ENCODE measurements at places on chromosomes 1 and 21. TPM values are rescaled to one million over a fixed set of nuclear protein-coding genes. Genes with fewer than 3 reads are reported as not detected.

DNA sequence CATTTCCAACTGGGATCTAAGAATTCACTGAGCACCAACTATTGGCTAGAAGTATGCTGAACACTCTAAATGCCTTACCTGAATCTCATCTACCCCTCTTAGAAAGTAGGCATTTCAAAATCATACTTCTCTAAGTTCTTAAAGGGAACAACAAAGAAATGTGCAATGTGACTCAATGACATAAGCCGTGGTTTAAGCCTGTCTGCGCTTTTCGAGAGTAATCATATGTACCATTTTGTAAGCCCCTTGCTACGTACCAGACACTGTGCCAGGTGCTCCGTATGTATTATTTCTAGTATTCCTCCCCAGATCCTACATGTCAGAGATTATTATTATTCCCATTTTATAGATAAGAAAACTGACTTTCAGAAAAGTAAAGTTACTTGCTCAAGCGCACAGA is 454.2 kb downstream of the SETD4 start:
- H3K27me3 ChIP-seq, result no peaks in the 10 kb centered on the region
- no peak overlapping the region for H3K27ac ChIP-seq
- no peaks in the 10 kb centered on the region for H3K4me1 ChIP-seq
- H3K36me3 ChIP-seq, result no peaks in the 10 kb centered on the region
- H3K4me3 ChIP-seq, result no peak overlapping the region
- no peak for DNase-seq

- H3K4me3 ChIP-seq, result no peak overlapping the region
- no peak overlapping the region for H3K27ac ChIP-seq
- no peaks in the 10 kb centered on the region for H3K36me3 ChIP-seq
- peaks cover 8% of the 10 kb centered on the region for H3K27me3 ChIP-seq
- DNase-seq, result no peak
Measured at GRCh38 chr1:158357441-158357840, 3.7 kb downstream of the CD1E start.

The TSPAN1 gene
- not detected for total RNA-seq

The RNU1-3 gene
- 2,148 TPM for total RNA-seq

DNA sequence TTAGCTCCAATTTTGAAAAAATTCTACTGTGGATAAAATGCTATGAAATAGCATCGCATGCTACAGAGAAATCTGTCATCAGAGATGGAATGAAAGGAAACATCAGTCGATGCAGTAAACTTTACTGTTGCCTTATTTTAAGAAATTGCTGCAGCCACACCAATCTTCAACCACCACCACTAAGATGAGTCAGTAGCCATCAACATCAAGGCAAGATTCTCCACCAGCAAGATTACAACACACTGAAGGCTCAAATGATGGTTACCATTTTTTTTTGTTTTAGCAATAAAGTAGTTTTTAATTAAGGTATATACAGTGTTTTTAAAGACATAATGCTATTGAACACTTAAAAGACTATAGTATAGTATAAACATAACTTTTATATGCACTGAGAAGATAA is 95.6 kb upstream of the JUN start:
- DNase-seq, result no peak
- peaks cover 9% of the 10 kb centered on the region for H3K4me1 ChIP-seq
- H3K36me3 ChIP-seq, result no peaks in the 10 kb centered on the region
- H3K27me3 ChIP-seq, result no peaks in the 10 kb centered on the region
- no peak overlapping the region for H3K27ac ChIP-seq
- no peak overlapping the region for H3K4me3 ChIP-seq

- H3K4me1 ChIP-seq, result no peaks in the 10 kb centered on the region
- no peak overlapping the region for H3K4me3 ChIP-seq
- DNase-seq, result no peak
- H3K27ac ChIP-seq, result no peak overlapping the region
Measured at GRCh38 chr1:186272486-186272885, 102.6 kb downstream of the TPR start.

The TLR5 gene
- 3.8 TPM for total RNA-seq

The DISP1 gene
- total RNA-seq, result 3.1 TPM

DNA sequence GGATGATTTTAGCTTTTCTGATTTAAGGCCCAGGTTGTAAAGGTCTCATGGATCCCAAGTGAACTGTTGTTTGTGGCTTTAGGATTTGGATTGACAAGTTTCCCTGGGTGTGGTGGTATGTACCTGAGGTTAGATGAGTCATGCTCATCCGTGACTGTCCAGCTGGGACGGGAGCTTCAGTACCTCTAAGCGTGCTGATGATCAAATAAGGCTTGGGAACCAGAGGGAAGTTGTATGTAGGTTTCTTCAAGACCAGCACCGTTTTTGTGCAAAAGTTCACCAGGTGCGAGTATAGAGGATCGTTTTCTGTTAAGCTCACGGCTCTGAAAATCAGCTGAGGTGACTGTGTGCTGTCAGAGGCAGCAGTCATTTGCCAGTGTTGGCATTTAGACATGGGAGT is 19.8 kb downstream of the PLA2G2E start:
- H3K4me3 ChIP-seq, result no peak overlapping the region
- H3K27me3 ChIP-seq, result no peaks in the 10 kb centered on the region
- DNase-seq, result no peak
- H3K4me1 ChIP-seq, result no peaks in the 10 kb centered on the region
- H3K27ac ChIP-seq, result no peak overlapping the region
- H3K36me3 ChIP-seq, result peaks cover 6% of the 10 kb centered on the region

- H3K36me3 ChIP-seq, result no peaks in the 10 kb centered on the region
- H3K27me3 ChIP-seq, result peaks cover 2% of the 10 kb centered on the region
- no peak for DNase-seq
- no peak overlapping the region for H3K4me3 ChIP-seq
Measured at GRCh38 chr1:214540324-214540723, 11.1 kb downstream of the PTPN14 start.

The CLCA2 gene
- not detected for total RNA-seq

- peaks cover 3% of the 10 kb centered on the region for H3K27me3 ChIP-seq
- H3K4me3 ChIP-seq, result no peak overlapping the region
- no peak overlapping the region for H3K27ac ChIP-seq
- no peak for DNase-seq
- no peaks in the 10 kb centered on the region for H3K36me3 ChIP-seq
- H3K4me1 ChIP-seq, result no peaks in the 10 kb centered on the region
Measured at GRCh38 chr21:31888936-31889371, 16.1 kb downstream of the HUNK start.

DNA sequence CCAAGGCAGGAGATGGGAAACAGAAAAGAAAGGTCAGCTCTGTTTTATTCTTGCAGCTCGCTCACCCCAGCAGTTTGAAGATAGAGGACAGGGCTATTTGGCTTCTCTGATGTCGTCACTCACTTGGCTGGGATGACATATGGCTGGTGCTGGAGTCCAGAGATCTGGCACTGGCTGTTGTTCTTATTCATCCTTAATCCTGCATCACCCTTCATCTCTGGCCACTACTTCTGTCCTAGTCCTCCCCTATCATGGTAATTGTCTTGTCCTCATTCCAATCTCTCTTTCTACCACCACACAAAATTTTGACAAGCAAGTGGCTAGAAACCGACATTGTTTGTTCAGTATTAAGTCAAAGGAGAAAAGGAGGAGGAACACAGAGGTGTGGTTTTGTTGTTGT is 103.8 kb upstream of the PDE4B start:
- no peak overlapping the region for H3K27ac ChIP-seq
- no peaks in the 10 kb centered on the region for H3K27me3 ChIP-seq
- H3K4me3 ChIP-seq, result no peak overlapping the region
- DNase-seq, result no peak

DNA sequence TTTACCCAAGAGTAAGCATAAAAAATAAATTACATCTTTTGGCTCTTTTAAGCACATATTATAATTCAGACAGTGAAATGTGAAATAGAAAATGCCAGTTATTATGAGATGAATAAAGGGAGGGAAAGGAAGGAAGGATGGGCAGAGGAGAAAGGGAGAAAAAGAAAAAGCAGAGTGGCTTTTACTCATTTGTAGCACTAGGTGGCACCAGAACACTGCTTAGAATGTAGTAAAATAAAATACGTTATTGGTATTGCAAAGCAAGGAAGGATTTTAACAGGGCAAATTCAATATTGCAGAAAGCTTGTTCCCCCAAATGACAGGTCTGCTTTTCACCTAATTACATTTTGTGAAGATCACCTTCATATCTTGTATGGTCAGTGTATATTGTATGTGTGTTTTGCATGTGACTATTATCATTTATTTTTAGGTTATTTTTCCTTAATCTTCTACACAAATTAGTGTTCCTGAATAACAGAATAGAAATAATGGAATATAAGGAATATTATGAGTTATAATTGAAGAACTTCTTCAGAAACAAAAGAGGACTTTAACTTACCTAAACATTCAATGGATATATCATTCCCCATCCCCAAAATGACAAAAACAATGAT is 9.1 kb upstream of the PCNX2 start:
- no peak overlapping the region for H3K27ac ChIP-seq
- no peak overlapping the region for H3K4me3 ChIP-seq
- DNase-seq, result no peak
- H3K4me1 ChIP-seq, result no peaks in the 10 kb centered on the region
- H3K36me3 ChIP-seq, result no peaks in the 10 kb centered on the region

GRCh38 chr1:184530226-184530625 is 143.4 kb downstream of the C1orf21 start:
- no peak overlapping the region for H3K27ac ChIP-seq
- H3K4me1 ChIP-seq, result no peaks in the 10 kb centered on the region
- no peak overlapping the region for H3K4me3 ChIP-seq
- H3K36me3 ChIP-seq, result no peaks in the 10 kb centered on the region
- no peaks in the 10 kb centered on the region for H3K27me3 ChIP-seq

DNA sequence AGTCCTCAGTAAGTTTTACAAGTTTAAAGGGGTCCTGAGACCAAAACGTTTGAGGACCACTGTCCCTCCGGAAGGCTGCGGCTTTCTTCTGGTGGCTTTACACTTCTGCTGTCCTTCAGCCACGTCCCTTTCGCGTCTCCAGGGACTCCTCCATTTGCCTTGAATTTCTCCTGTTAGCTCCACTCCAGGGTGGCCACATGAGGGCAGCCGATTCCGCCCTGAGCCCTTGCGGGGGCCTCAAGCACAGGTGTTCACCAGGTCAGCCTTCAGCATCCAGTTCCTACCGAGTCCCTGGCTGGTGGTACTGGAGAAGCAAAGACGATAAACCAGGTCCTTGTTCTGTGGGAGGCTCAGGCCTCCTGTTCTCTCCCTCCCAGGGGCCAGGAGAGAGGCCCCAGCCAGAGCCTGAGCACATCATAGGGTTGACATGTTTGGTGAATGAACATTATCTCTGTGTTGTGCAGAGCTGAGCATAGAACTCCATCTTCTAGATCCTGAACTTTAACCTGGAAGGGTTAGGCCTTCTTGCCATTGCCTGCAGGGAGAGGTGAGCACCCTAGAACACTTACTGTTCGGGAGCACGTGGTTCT is 27.4 kb upstream of the COQ8A start:
- no peak overlapping the region for H3K4me3 ChIP-seq
- no peaks in the 10 kb centered on the region for H3K4me1 ChIP-seq
- H3K27me3 ChIP-seq, result no peaks in the 10 kb centered on the region
- no peaks in the 10 kb centered on the region for H3K36me3 ChIP-seq
- no peak for DNase-seq
- no peak overlapping the region for H3K27ac ChIP-seq

GRCh38 chr1:210663730-210664573 is 335.2 kb downstream of the HHAT start:
- DNase-seq, result no peak
- H3K36me3 ChIP-seq, result no peaks in the 10 kb centered on the region
- H3K27ac ChIP-seq, result no peak overlapping the region
- no peak overlapping the region for H3K4me3 ChIP-seq
